ENCODE measurements at places on chromosomes 5 and 9. TPM values are rescaled to one million over a fixed set of nuclear protein-coding genes. Genes with fewer than 3 reads are reported as not detected.
A peak's percentile ranks its signal among the peaks of the same experiment; 100 is the strongest.

DNA sequence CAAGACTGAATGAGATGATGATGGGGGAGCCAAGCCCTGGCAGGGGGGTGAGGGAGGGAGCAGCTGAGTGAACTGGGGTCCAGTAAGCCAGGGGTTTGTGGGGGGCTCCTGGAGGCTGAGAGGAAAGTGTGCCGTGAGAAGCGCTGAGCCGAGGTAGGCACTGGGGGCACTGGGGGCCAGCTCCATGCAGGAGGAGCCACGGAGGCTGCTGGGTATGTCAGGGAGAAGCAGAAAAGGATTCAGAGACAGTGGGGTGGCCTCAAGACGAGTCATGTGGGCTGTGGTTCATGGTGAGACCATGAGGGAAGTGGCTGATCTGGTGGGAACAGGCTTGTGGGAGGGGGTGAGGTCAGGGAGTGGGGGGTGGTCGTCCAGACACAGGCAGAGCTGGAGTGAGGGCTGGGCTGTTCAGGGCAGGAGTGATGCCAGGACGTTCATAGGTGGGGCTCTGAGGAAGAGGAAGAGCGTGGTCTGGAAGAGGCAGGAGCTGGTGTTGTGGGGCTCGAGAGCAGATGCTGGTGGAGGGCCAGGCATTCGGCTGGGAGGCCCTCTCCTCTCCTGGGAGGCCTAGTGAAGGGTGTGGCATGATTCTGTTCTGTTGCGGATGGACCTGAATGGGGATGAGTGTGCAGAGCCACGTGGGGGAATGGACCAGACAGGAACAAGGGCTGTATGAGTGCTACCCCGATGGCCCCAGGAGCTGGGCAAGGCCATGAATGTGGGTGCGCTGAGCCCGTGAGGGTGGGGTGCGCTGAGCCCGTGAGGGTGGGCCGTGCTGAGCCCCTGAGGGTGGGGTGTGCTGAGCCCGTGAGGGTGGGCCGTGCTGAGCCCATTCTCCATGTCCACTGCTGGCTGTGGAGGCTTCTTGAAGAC lies 92.7 kb upstream of the CACNA1B start:
- peaks cover 53% of the 10 kb centered on the region for H3K4me1 ChIP-seq
- H3K36me3 ChIP-seq, result peaks cover 23% of the 10 kb centered on the region
- H3K4me3 ChIP-seq, result no peak overlapping the region
- no peaks in the 10 kb centered on the region for H3K27me3 ChIP-seq
- DNase-seq, result no peak
- peak overlapping the region; percentile 61 for H3K27ac ChIP-seq

DNA sequence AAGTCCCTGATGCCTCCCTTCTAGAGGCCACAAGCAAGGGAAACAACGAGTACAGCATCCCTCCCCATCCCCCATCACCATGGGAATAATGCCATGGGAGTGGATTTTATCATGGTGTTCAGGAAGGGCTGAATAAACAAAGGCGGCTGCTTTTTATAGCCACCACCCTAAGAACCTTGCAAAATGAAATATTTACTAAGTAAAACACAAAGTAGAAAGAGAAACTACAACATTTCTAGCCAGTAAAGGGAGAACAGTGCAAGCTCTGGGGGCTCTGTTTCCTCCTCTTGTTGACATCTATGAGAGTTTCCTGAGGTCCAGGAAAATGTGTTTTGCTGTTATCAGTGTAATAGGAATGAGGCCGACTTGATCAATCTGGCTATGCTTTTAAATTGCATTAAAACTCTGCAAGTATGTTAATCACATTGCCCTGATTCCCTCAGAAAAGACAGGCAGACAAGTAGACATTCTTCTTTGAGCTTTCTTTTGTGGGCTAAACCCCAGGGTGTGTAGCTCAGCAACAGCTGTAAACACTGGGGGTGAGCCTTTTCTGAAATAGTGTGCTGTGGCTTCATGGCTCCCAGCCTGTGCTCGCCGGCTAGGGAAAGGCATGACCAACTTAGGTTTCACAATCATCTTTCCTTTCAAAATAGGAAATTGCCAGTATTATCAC lies 31.1 kb downstream of the SV2C start:
- H3K27ac ChIP-seq, result no peak overlapping the region
- no peak overlapping the region for H3K4me3 ChIP-seq
- H3K4me1 ChIP-seq, result no peaks in the 10 kb centered on the region
- no peaks in the 10 kb centered on the region for H3K27me3 ChIP-seq

DNA sequence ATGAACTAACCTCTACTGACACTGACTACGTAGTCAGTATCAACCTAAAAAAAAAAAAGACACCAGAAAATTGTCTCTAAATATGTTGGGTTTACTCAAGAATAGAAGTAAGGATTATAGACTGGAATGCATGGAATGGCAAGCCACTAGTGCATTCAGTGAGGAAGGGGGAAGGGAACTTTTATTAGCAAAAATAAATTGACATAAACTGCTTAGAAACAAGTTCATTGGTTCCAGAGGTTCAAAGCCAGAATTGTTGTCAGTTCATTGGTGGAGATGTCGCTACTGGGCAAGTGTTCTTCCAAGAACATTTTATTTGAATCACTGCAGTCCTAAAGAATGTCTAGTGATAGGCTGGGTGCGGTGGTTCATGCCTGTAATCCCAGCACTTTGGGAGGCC lies 26.1 kb upstream of the AOPEP start:
- H3K27me3 ChIP-seq, result no peaks in the 10 kb centered on the region
- no peak overlapping the region for H3K27ac ChIP-seq
- no peak overlapping the region for H3K4me3 ChIP-seq

- no peak overlapping the region for H3K4me3 ChIP-seq
- H3K4me1 ChIP-seq, result no peaks in the 10 kb centered on the region
- peak; percentile 3 for DNase-seq
- no peaks in the 10 kb centered on the region for H3K36me3 ChIP-seq
- no peak overlapping the region for H3K27ac ChIP-seq
- no peaks in the 10 kb centered on the region for H3K27me3 ChIP-seq
These were observed 58.3 kb downstream of the MFAP3 start for GRCh38 chr5:154097031-154097430.

GRCh38 chr5:181064987-181065386 lies 24.9 kb downstream of the BTNL9 start:
- DNase-seq, result no peak
- no peaks in the 10 kb centered on the region for H3K4me1 ChIP-seq
- H3K27ac ChIP-seq, result no peak overlapping the region
- H3K4me3 ChIP-seq, result no peak overlapping the region

DNA sequence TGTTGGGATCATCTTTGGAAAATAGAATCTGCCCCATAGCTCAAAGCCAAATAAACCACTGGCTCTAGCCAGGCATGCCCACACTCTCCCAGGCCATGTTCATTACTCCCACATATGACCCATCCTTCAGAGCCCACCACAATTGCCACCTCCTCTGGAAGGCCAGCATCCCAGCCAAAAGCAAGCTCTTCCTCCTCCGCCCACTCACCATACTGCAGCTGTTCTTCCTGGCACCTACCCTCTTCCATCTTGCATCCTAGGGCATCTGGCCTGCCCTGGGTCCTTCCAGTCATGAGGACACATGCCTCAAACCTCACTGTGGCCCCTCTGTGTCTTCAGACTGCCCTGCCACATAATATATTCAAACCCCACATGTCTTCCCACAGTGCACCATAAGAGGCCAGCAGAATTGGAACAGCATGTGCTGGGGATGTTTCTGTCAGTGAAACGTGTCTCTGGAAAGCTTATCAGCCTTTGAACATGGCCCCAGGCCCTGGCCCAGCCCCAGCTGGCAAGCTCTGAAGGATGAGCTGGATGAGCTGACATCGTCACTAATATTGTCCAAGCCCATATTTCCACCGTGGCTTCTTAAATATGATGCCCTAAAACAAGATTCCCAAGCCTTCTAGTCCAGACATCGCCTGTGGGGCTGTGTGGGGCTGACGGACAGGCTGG lies 230.8 kb downstream of the AGTPBP1 start:
- H3K36me3 ChIP-seq, result no peaks in the 10 kb centered on the region
- H3K27ac ChIP-seq, result no peak overlapping the region
- no peaks in the 10 kb centered on the region for H3K4me1 ChIP-seq

GRCh38 chr9:106830527-106831150 lies 32.3 kb upstream of the ZNF462 start:
- no peaks in the 10 kb centered on the region for H3K4me1 ChIP-seq
- no peaks in the 10 kb centered on the region for H3K27me3 ChIP-seq
- no peaks in the 10 kb centered on the region for H3K36me3 ChIP-seq
- H3K27ac ChIP-seq, result no peak overlapping the region

DNA sequence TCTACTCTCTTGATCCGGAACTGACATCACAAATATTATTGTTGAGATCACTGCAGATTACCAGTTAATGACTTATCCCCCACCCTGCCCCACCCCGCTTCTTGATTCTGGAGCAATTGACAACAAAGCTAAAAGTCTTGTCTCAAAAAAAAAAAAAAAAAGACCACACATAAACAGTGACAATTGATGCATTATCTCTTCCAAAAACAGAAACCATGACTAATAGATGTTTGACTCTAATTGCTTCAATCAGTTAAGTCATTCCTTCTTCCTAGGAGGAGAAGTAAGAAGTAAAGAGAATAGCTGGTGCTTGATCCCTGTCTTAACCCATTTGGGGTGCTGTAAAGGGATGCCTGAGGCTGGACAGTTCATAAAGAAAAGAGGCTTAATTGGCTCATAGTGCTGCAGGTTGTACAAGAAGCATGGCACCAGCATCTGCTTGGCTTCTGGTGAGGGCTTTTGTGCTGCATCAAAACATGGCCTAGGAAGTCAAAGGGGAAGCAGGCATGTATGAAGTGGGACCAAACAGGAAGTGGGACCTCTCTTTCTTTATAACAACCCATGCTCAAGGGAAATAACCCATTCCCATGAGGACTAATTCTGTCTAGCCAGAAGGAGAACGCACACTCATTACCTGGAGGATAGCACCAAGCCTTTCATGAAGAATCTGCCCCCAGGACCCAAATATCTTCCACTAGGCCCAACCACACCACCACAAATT lies 158.7 kb downstream of the TMEM167A start:
- H3K4me1 ChIP-seq, result peaks cover 8% of the 10 kb centered on the region
- no peaks in the 10 kb centered on the region for H3K36me3 ChIP-seq
- H3K4me3 ChIP-seq, result no peak overlapping the region
- no peak overlapping the region for H3K27ac ChIP-seq
- H3K27me3 ChIP-seq, result no peaks in the 10 kb centered on the region
- no peak for DNase-seq

DNA sequence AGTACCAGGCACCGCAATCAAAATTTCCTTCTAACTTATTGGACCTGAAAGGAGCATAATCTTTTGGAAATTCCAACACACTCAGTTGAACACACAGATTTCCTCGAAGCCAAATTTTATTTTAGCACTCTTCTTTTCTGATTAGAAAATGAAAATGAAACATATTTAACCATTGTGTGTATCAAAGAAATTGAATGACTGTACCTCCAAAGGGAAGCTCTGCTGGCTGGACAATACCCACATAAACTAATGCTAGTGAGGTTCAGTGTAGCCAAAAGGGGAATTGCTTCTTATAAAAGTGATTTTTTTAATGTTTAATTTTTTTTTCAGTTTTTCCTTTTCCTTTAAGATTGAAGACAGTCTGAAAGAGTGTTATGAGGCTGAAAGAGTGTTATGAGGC lies 239.6 kb upstream of the NREP start:
- no peak for DNase-seq
- no peaks in the 10 kb centered on the region for H3K27me3 ChIP-seq
- no peak overlapping the region for H3K27ac ChIP-seq
- H3K4me1 ChIP-seq, result no peaks in the 10 kb centered on the region
- H3K36me3 ChIP-seq, result no peaks in the 10 kb centered on the region

DNA sequence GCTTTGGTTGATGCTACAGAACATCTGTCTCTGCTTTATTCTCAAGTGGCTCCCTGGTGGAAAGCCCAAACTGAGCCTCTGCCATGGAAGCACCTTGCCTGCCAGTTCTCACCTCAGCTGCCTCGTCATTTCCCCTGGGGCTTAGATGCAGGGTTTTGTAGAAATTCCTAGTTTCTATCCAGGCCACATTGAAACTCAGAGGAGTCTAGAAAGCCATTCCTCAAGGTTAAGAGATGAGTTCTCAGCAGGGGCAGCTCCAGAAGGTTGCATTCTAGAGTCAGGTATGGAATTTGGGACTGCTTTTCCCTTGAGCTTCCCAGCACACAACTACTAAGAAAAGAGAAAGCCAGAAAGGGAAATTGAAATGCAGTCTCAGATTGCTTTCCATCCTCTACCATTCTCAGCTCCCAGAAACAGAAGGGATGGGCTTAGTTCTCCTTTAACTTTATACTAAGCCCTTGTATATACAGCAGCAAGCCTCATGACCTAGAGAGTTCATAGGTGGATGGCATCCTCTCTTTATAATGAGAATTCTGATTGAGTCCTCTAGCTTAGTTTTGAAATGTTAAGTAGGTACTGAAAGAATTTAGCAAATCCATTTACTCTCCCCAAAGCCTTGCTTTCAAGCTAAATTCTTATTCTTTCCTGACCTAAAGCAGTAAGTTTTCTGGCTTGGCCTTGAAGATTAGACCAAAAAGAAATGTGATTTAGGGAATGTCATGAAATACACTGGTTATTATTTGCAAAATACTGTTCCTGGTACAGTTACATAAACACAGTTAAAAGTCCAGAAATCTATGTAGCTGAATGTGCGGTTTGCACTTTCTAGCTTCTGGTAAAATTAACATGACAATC lies 66.0 kb upstream of the MEF2C start:
- DNase-seq, result no peak
- no peaks in the 10 kb centered on the region for H3K27me3 ChIP-seq

- peak; percentile 64 for DNase-seq
- no peaks in the 10 kb centered on the region for H3K27me3 ChIP-seq
- peak overlapping the region; percentile 85 for H3K27ac ChIP-seq
- H3K4me1 ChIP-seq, result peaks cover 62% of the 10 kb centered on the region
- H3K36me3 ChIP-seq, result no peaks in the 10 kb centered on the region
These were observed 4.9 kb upstream of the NR5A1 start for GRCh38 chr9:124511891-124512805.

TLX3 gene
- total RNA-seq, result not detected

TLR4 gene
- total RNA-seq, result 0.22 TPM

DAB2 gene
- 5.2 TPM for total RNA-seq

SLC1A3 gene
- total RNA-seq, result not detected

DRD1 gene
- not detected for total RNA-seq

SNCAIP gene
- total RNA-seq, result not detected

SPACA9 gene
- 0.13 TPM for total RNA-seq

Data from HepG2 (cell line).